Smooth muscle cell of the pulmonary artery (primary cell): ENCODE measurements at places on chromosomes 11 and 22. TPM values are rescaled to one million over a fixed set of nuclear protein-coding genes. Genes with fewer than 3 reads are reported as not detected.

The P2RX6 gene
- 10.2 and 20.8 TPM in 2 replicates for total RNA-seq

The TMPRSS4 gene
- total RNA-seq = not detected in 2 replicates

The KREMEN1 gene
- total RNA-seq = 1.6 and 6.5 TPM in 2 replicates

The MRGPRG gene
- not detected in 2 replicates for total RNA-seq

The ENTHD1 gene
- total RNA-seq = not detected in 2 replicates

The COA4 gene
- total RNA-seq = 39.2 and 49.4 TPM in 2 replicates

The OOSP2 gene
- not detected in 2 replicates for total RNA-seq
